ENCODE measurements at places on chromosomes 7 and 10.

GRCh38 chr10:74967911-74968666 lies 141.7 kb downstream of the KAT6B start:
- no peak for DNase-seq

DNA sequence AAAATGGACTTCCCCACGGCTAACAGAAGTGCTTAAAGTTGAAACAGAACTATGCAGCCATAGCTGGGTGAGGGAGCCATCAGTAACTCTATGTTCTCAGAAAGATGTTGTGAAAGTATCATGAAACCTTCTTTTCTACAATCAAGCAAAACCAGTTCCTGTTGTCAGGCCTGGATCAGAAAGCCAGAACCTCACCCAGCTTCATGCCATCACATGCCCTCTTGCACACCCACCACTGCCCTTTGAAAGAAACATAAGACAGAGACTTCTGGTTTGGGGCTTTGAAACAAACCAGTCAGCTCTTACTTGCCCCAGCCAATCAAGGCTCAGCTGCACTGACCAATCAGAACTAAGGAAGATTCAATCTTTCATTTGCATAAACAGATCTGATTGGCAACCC lies 230.8 kb upstream of the FERD3L start:
- no peak for DNase-seq

- no peak for DNase-seq
These were observed 287.8 kb downstream of the GALNT17 start for GRCh38 chr7:71419546-71420337.

GRCh38 chr7:44377681-44378421 lies 52.5 kb upstream of the CAMK2B start:
- DNase-seq = no peak

- peak; percentile 5 for DNase-seq
These were observed 155.5 kb upstream of the LYZL2 start for GRCh38 chr10:30784897-30785605.

DNA sequence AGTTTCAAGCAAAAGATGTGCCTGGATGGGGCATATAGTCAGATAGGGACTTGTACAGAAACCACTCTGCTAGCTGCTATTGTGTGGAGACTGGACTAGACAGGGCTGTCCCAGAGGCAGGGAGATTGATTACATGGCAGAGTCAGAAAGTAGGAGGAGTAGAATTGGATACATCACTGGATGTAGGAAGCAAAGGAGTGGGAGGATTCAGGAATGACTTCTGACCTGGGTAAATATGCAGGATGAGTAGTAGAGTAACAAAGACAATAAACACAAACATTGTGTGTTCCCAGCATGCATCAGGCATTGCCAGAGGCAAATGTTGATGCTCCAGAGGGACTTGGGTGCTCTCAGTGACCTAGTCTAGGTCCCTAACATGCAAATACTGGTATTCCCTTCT lies 30.9 kb upstream of the MAT1A start:
- no peak for DNase-seq

- DNase-seq = no peak
These were observed 150.2 kb upstream of the EEPD1 start for GRCh38 chr7:36002900-36003299.

- DNase-seq = no peak
These were observed 5.4 kb upstream of the HSPB1 start for GRCh38 chr7:76296743-76297740.

- no peak for DNase-seq
These were observed 22.0 kb downstream of the UPF2 start for GRCh38 chr10:12020574-12020973.

DNA sequence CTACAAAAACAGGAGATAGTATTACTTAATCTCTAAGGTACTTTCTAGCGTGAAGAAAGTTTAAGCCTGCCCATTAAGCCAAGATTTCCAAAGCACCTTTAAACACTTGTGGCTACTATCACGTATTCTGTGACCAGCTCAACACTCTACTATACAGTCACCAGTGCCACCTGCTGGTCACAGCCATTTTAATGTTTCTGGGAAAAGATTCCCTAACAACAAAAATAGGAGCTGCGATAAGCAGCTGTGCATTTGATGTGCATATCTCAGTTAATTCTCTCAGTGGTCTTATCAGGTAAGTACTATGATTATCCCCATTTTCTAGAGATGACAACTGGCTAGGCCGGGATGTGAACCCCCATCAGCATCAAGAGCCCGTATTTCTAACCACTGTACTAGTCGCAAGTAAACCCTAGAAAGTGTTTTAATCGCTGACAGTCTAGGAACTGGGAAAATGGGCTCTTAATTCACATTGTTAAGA lies 860 bp downstream of the SEC31B start:
- peak; percentile 53 for DNase-seq

GRCh38 chr10:84226616-84227015 lies 1.3 kb upstream of the LRIT2 start:
- DNase-seq = no peak

- DNase-seq = no peak
These were observed 189.7 kb downstream of the ZNF248 start for GRCh38 chr10:37667736-37668135.

- DNase-seq = no peak
These were observed 1106.2 kb upstream of the LRRN3 start for GRCh38 chr7:109984729-109985128.

GRCh38 chr7:35513828-35514227 lies 181.1 kb downstream of the HERPUD2 start:
- DNase-seq = no peak

DNA sequence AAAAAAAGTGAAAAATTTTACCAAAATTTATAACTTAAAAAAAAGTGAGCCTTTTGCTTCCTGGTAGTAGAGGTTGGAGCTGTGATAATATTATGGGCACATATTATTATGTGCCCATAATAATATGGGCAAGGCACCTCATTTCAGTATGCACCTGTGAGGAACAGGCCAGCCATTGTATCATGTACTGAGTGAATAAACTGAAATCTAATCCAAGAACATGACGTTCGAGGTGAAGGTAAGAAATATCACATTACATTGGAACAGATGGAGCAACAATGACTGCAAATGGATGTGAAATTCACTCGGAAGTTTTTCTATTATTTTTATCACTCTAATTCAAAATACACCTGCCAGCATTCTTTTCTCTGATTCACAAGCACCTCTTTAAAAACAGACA lies 216.0 kb downstream of the KLF6 start:
- DNase-seq = no peak

DNA sequence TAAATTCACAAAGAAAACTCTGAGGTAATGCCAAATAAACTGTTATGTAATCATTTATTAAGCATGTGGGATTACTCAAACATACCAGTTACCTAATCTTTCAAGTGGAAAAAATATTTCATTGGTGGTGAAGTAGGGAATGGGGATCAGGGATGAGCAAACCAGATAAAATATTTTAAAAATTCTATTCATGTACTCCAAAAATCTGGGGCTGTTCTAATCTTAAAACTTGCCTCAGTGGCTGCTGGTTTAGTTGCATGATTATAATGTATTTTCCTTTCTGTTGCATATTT lies 19.5 kb downstream of the LMOD2 start:
- DNase-seq = no peak

- DNase-seq = no peak
These were observed 22.2 kb upstream of the MALSU1 start for GRCh38 chr7:23276947-23277346.

DNA sequence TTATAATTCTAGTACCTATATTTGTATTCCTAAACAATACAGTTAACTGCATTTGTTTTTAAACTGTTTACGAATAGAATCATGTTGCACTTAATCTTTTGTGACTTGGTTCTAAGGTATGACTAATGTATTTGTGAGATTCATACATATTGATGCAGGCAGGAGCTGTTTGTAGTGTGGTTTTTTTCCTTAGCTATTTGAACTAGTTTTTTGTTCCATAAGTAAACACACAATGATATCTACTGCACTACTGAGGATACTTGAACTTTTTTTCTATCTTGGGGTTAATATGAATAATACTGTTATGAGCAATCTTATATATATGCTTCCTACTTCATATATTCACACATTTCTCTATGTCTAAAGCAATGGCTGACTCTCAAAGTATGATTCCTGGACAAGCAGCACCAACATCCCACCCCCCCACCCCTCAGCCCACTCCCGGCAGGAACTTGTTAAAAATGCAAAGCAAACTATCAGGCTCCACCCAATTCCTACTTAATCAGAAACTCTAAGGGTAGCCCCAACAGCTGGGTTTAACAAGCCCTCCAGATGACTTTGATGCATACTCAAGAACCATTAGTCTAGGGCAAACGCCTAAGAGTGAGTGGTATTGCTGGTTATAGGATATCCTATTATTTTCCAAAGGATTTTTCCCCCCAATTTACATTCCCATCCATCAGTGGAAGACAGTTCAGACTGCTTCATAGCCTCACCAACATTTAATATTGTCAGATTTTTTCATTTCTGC lies 25.8 kb downstream of the BRAF start:
- DNase-seq = no peak

- no peak for DNase-seq
These were observed 329.9 kb downstream of the PTPRN2 start for GRCh38 chr7:158257516-158258410.

GRCh38 chr7:158129037-158130022 lies 458.3 kb downstream of the PTPRN2 start:
- DNase-seq = no peak

GRCh38 chr7:66905689-66906088 lies 15.3 kb upstream of the TMEM248 start:
- no peak for DNase-seq

GRCh38 chr10:23512355-23513058 lies 73.6 kb downstream of the OTUD1 start:
- no peak for DNase-seq

- no peak for DNase-seq
These were observed 58.4 kb upstream of the MACROH2A2 start for GRCh38 chr10:69994262-69994661.

GRCh38 chr10:84548869-84549268 lies 220.5 kb downstream of the CCSER2 start:
- no peak for DNase-seq

DNA sequence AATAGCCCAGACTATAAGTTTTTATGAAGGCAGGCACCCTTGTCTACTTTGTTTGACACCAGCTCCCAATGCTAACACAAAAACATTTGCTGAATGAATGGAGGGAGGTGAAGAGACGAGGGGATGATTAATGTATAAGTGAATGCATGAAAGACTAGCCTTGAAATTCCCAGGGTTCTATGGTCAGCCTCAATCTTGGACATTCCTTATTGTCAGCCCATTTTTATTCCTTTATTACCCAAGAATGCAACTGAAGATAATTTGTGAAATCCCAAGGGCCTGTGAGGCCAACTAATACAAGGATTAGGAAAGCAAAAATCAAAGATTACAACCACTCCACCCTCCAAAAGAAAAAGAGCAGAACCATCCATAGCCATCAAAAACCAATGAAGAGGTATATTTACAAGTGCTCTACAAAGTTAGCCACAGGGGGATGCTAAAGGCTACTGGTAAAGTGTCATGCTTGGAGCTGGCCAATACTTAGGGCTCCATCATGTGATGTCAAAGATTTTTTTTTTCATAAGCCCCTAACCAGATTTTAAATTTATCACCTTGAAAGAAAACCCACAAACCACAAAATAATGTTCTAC lies 40.0 kb upstream of the ASAH2 start:
- no peak for DNase-seq

DNA sequence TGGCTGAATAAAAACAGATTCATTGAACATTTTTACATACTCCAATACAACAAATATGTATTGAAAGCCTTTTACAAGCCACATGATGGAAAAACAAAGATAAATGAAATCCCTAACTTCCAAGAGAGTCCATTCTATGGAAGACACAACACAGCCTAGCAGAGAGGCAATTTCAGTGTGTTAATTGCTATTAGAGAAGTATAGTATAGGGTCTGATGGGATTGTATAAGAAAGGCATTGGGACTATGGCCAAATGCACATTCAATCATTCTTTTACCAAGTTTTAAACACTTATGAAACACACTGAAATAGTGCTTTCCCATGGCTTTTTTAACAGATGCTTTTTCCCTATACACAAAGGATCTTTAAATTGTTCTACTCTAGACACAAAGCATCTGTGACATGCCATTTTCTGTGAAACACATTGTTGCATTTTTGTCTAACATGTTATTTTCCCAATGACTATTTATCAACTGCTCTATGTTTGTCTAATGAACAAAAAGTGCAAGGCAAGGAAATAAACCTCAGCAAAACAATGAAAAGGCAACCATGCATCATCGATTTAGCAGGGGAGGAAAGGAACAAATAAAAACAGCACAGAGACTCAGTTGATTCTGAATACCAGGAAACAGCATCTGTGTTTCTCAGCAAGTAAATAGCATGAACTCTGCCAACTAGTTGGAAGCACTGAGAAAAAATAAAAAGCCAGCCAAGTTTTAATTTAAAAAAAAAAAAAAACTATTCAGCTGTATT lies 42.4 kb upstream of the PHYHIPL start:
- no peak for DNase-seq

DNA sequence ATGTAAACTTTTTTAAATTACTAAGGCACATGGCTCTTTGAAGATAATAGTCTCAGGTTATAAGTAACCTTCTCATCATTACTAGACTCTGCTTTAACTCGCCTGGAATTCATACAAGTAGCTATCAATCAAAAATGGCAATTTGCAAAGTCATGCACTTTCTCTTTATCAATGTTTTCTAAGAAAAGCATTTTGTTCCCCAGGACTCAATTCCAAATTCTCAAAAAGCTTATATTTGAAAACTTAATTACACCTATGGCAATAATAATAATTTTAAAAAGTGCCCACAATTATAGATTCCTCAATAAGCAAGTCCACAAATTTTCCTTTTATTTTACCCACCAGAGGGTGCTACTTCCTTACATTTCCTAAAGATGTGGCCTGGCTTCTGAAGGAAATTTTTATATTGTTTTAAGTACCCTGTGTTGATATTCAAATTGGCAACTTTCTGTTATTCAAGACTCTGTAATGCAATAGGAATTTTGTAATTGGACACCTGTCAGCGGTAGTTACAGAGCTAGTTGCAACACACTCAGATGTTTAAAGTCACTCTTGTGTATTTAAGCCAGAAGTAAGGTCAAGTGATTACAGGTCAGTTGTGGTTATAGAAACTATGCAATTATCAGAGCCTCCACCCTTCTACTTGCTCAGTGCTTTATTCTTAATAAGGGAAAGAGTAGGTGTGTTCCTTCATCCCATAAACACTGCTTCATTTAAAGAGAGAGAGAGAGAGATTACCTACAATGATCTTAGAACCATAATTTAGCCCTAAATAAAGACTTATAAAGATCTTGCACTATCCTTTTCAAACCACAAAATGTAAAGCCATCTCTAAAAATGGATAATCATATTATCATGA lies 47.1 kb upstream of the HYAL4 start:
- no peak for DNase-seq

DNA sequence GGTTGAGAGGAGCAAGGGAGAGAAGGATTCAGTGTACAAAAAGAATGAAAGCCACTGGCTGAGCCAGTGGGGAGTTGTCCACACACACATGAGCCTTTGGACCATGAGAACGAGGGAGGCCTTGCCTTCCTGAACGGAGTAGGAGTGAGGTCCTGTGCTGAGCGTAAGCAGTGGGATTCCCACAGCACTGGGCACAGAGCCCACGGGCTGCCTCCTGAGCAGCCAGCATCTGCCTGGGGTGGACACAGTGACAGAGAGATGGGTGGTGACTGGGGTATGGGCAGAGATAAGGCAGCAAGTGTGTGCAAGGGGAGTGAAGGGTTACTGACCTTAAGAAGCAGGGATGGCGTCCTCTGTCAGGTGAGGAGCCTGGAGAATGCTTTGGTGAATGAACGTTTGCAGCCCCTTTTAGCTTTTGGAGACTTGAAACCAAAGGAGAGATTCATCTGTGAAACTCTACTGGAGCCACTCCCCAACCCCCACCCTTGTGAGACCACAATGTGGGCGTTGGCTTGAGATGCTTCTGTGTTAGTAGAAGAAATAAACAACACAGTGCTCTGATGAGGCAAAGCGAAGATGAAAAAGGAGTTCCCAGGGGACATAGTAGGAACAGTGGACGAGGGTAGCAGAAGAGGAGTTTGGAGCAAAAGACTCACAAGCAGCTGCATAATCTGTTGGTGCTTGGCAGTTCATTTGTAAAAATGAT lies 56.5 kb downstream of the FIGNL1 start:
- DNase-seq = peak; percentile 33
